ENCODE measurements at places on chromosomes 11 and 22.

DNA sequence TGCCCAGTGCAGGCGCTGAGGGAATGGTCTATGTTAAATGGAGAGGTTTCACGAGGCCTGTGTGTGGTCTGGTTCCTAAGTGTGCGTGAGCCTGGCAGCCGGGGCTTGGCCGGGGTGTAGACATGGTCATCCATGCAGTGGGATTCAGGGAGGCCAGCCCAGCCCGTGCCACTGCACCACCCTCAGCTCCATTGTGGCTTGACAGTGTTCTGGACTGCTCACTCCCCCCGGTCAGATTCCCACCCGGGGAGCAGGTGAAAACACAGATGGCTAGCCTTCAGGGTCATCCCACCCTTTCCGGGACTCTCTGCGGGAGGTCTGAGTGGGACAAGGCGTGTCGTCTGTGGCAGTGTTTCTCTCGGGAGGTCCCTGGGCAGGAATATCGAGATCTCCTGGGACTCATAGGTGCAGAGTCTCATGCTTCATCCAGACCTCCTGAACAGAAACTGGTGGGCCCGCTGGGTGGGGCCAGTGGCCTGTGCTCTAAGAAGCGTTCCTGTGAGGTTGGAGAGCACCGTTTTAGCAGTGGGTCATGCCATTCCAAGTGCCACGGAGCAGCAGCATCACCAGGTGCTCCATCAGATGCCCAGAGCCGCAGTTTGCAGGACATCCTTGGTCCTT, 52.3 kb downstream of the ST14 start:
- DNase-seq: no peak

GRCh38 chr11:60791153-60791933, 6.2 kb downstream of the MS4A10 start:
- no peak for DNase-seq

- peak; percentile 70 for DNase-seq
Measured at GRCh38 chr11:34805937-34806336, 110.2 kb downstream of the APIP start.

DNA sequence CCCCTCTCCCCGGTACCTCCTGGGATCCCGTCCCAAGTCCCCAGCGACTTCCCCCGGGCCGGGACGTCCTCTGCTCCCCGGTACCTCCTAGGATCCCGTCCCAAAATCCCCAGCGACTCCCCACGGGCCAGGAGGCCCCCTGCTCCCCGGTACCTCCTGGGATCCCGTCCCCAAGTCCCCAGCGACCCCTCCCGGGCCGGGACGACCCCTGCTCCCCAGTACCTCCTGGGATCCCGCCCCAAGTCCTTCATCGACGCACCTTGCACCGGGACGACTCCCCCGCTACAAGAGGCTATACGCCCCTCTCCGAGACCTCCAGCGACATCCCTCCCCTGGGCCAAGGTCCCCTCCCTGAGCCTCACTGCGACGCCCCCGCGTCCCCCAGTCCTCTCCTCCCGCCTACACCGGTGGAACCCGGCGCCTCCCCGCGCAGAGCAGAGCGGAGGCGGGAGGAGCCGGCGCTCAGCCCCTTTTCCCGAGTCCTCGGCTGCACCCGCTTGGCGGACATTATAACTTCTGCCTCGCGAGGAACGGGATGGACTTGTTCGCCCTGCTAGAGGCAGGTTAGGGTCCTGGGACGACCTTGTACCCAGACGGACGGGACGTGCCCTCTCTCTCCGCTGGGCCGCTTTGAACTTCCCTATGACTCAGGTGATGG, 912 bp downstream of the KREMEN1 start:
- DNase-seq: peak; percentile 45

GRCh38 chr11:44192462-44193100, 97.1 kb downstream of the EXT2 start:
- no peak for DNase-seq

GRCh38 chr22:30777587-30777986, 82.9 kb downstream of the OSBP2 start:
- no peak for DNase-seq

DNA sequence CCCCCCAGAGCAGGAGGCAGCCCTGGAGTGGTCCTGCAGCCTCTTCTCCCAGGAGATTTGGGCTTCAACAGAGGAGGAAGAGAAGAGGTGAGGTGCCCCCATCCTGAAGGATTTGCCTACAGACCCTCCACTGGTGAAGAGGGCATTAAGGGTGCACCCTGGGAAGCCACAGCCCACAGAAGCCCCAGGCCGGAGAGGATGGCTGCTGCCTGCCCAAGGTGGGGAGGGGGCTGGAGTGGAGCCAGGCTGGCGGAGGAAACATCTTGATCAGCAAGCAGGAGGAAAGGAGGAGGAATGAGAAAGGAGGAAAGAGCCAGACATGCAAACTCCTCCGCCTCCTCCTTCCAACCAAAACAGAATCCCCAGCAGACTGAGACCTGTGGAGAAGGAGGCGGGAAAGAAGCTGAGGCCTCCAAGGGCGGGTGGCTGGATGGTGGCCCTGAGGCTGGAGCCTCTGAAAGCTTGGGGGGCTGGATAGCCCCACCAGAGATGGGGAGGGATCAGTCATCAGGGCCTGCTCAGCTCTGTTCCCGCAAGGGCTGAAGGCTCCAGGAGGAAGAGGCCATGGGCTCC, 31.3 kb downstream of the ARRB1 start:
- no peak for DNase-seq

DNA sequence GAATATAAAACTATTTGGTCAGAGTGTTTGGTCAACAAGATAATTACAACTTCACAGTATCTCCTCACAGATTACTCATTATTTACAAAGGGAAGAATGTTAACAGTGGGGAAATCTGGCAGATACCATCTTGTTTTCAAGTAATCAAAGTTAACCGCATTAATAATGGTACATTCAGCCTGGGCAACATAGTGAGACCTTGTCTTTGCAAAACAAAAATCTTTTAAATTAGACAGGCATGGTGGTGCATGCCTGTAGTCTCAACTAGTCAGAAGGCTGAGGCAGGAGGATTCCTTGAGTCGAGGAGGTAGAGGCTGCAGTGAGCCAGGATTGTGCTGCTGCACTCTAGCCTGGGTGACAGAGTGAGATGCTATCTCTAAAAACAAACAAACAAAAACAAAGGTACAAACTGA, 78.5 kb downstream of the ACER3 start:
- DNase-seq: no peak

DNA sequence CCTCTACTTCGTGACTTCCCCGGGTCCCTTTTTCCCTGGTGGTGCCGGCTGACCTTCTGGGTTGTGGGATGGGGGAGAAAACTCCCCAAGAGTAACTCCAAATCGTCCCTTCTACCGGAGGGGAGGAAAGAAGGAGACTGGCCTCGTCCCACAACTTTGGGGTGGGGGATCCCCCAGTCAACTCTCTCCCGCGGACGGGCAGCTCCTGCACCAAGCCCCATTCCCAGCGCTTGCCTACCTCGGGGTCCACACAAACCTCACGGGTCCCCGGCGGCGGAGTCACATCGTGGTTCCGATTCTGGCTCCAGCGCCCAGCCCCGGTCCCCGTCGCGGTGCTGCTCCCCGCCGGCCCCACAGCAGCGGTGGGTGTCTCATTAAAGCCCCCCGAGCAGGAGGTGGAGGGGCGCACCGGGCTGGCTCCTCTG, 317 bp downstream of the BDNF start:
- DNase-seq: no peak

DNA sequence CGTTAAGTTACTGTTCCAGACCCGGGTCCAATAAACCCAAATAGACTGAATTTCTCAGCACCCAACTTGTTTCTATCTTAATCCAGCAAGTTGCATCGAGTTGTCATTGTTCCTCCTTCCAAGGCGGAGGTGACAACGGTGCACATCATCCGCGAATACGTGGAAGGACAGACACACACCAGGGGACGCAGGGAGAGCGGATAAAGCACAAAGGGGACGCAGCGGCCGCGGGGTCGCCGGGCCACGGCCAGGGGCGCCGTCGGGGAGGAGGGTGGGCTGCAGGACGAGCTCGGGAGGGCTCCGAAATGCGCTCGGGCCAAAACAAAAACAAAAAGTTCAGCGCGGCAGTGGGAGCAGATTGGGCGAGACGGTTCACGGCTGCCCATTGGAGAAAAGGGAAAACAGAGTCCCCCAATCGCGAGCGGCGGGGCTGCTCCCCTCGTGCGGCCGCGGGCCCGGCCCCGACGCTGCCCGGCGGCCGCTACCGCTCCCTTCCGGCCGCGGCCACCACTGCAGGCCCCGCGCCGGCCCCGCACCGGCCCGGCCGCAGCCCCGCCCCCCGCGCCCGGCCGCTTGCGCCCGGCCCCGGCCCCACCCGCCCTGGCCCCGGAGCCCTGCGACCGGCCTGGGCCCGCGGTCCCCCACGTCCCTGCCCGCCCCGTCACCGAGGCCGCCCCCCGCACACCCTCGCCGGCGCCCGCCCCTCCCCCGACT, 518 bp downstream of the KMT5B start:
- DNase-seq: peak; percentile 93

DNA sequence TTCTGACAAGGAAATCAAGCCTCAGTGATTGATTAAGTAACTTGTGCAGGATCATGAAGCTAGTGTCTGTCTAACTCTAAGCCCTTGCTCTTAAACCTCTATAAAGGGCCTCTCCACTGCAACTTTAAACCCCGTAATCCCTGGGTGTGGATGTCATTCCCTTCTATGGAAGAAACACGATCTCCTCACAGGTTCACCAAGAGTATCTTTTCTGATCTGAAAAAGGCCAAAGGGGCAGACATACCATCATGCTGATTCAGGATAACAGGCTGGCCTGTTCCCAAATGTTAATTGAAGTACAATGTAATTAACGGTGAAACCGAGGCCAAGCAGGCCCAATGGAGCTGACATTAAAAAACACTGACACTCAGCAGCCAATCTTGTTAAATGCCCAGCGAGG, 17.1 kb downstream of the TTC12 start:
- DNase-seq: no peak

DNA sequence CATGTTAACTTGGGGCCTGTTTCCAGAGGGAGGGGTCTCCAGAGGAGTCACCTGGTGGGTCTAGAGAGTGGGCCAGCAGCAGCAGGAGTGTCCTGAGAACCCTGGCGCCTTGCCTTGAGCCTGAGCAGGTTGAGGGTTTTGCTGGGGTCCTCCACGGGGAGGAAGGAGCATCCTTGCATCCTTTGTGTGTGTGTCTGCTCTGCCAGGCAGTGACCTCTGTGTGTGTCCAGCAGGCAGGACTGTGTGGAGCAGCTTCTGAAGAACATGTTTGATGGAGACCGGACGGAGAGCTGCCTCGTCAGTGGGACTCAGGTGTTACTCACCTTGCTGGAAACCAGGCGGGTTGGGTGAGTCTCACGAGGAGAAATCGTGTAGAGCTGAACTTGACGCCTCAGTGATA, 55.7 kb downstream of the SBF1 start:
- DNase-seq: no peak
